ENCODE measurements at places on chromosomes 4 and X. TPM values are rescaled to one million over a fixed set of nuclear protein-coding genes. Genes with fewer than 3 reads are reported as not detected.

GRCh38 chr4:82017680-82018079, 356.1 kb downstream of the HNRNPD start:
- peak; percentile 8 for DNase-seq

The IL13RA1 gene
- 29.4 TPM for total RNA-seq

GRCh38 chr4:25158817-25159216, 1.4 kb downstream of the SEPSECS start:
- no peak for DNase-seq

The TMPRSS11F gene
- 0.10 TPM for total RNA-seq
